ENCODE measurements at places on chromosomes 1 and 21.

- DNase-seq = no peak
Measured at GRCh38 chr1:40712405-40712944, 21.0 kb downstream of the NFYC start.

GRCh38 chr1:27555700-27556424, 48.1 kb downstream of the AHDC1 start:
- no peak for DNase-seq

DNA sequence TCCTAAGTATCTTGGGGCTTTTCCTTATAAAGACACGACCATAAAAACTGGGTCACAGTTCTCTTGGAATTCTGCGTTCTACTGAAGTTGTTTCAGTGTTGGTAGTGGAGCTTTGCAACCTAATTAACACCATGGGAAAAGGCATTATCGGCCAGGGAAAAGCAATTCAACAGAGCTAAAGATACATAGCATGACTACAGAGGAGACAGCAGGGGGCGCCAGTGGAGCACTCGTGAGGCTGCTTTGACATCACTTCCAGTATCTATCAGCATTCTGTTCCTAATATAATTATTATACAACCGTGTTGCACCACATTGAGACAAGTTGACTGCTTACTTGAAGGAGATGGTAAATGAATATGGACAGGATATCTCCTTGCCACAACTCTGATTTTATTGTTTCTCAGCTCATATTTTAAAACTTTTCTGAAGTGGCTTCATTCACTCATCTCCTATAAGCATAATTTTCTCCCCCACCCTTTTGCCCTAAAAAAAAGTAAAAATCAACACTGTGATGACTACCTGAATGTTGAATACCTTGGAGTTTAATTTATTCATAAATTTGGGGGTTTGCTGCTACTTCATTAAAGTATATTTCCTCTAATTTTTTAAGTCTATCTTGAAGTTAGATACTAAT, 39.4 kb downstream of the ZP4 start:
- no peak for DNase-seq

GRCh38 chr1:29223521-29223920, 7.2 kb downstream of the MECR start:
- DNase-seq = no peak

GRCh38 chr1:32005522-32005921, 8.1 kb upstream of the KHDRBS1 start:
- DNase-seq = no peak

DNA sequence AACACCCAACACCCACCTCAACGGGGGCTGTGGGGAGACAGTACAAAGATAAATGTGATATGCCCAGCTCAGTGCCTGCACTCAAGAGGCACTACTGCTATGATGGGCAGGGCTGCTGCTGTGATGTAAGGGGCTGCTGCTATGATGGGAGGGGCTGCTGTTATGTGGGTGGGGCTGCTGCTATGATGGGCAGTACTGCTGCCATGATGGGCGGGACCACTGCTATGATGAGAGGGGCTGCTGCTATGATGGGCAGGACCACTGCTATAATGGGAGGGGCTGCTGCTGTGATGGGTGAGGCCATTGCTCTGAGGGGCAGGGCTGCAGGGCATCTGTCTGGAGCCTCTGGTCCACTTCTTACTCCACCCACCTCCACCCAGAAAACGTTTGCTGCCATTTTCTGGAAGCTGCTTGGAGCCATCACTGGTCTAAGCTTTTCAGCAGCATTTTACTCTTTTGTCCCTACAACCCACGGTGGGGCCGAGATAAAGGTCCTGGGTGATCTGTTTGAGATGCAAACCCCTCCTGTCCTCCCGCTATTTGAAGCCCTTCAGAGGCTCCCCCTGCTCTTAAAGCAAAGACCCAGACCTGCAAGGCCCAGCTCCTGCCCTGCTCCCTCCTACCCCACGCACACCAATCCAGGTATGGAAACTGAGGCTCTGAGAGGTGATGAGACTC, 656.9 kb downstream of the PTPRU start:
- no peak for DNase-seq

DNA sequence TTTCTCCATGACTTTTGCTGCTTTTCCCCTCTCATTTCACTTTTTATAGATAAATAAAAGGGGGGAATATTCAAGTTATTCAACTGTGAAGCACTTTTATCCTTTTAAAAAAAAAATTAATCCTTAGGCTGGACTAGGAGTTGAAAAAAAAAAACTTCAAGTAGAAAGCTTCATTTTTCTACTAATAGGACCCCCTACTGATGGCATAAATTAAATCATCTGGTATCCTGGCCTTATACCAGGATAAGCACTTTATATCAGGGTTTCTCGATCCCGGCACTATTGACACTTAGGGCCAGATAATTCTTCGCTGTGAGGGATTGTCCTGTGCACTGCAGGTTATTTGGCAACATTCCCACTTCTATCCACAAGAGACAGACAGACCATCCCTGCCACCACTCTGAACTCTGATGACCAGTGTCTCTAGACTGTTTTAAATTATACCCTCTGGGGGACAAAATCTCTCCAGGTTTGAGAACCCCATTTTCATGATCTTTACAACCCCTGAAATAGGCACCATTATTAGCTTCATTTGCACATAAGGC, 17.6 kb downstream of the USP33 start:
- no peak for DNase-seq

DNA sequence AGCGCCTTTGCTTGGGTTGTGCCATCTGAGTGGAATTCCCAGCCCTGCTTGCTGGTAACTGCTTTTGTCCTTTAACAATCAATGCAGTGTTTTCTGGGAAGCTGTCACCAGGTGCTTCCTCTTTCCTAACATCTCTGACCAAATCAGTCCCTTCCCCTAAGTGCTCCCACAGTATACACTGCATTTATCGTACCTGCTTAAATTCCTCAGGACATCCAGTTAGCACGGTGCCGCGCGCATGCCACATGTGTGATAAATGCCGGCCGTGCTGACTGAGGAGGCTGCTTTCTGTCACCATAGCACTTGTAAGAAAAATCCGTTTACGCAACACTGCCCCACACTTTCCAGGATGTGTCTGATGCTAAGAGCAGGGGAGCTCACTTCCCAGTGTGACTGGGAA, 115.4 kb downstream of the BCAR3 start:
- no peak for DNase-seq

DNA sequence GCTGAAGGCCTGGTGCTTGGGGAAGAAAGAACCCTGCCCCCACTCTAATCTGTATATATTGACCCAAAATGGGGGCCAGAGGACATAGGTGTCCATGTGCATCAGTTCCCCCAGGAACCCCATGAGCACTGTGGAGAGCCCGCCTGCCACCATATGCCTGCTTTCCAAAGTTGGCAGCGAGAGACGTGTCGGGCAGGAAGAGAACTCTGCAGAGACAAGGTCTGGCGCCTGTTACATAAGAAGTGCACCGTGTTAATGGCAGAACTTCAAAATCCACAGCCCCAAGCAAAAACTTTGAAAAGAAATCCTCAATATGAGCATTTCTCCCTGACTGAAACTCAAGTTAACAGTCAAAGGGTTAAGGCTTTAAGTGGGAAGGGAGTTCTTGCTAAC, 8.0 kb downstream of the CTNNBIP1 start:
- DNase-seq = no peak

- no peak for DNase-seq
Measured at GRCh38 chr1:62991152-62991551, 207.2 kb downstream of the ATG4C start.

DNA sequence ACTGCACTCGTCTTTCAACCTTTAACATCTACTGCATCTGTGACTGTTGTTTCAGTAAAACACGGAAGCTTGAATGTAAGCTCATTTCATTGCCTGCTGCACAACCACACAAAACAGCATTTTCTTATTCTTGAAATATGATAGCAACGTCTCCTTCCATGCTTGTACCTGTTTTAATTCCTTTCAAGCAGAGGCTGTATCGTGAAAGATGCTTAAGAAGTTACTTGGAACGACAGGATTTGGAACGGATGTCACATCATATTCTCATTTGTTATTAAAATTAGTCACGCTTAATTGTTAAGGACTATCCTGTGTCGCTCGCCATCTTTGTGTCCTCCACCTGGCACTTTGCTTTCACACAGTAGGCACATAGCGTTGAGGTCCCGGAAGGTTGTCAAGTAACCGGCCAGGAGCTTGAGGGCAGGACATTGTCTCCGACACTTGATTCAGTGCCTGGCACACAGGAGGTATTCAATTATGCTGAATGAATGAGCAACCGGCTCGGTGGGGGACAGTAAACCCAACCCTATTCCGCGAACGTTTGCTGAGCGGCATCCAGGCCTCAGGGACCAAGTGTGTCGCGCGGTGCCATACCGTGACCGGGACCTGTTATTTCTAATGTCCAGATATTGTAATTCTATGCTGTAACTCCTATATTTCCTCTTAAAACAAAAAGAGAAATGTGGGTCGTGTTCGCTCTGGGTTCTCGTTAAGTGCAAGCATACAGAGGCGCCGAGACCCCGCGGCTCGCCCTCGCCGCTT, 499 bp upstream of the SH3GLB1 start:
- DNase-seq = no peak

GRCh38 chr1:157968508-157968907, 24.9 kb upstream of the KIRREL1 start:
- no peak for DNase-seq

DNA sequence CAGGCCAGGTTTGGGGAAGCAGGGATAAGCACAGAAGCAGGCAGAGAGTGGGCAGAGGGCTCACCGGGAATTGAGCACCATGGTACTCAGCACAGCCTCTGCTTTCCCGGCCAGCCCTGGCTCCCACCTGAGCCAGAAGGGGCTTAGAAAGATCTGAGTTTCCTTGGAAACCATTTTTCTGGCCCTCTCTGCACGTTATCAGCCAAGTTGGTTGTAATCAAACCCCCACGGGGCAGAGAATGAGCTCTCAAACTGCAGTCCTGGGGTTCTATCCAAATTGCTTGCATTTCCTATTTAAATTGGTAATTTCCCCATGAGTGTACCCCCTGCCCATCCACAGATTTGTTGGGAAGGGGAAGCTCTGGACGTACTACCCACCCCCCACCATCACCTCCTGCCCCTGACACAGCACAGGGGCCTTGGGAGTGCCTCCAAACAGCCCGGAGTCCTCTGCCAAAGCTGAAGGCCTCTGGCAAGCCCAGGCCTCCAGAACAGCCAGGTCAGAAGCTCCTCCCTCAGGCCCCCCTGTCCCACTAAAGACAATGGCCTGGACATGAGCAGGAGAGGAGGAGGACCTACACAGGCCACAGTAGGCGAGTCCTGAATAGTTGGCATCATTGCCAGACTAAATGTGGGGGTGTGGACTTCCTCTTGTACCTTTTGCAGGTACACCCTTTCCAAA, 42.7 kb upstream of the GJB5 start:
- no peak for DNase-seq

GRCh38 chr1:240701412-240701811, 89.5 kb upstream of the GREM2 start:
- no peak for DNase-seq

DNA sequence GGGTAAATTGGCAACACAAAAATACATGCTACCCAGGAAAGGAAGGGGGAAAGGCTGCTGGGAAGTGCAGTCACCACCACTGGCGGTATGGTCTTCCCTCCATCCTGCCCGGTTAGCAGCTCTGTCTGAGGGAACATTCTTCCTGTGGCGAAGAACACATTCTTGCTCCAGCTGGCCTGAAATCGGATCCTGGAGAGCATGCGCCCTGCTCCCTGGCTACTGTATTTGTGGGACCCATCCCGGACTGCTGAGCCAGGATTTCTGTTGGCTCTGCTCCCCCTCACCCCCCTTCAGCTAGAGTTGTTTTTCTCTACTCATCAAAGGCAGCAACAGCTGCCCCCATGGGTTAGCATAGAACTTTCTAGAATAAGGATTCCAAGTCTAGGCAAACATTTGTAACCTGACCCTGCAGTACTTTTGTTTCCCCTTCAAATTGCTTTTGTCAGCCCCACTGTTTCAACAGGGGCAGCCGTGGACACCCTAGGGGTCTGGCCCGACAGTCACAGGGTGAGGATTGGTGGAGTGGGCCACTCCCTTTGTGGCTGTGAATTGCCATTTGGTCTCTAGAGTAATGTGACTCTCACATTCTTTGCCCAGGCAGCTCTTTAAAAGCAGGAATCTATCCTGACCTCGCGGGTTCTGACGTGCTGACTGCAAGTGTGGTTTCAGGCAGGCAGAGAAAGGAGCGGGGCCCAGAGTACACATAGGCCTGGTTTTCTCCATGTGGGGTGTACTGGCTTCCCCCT, 157.7 kb downstream of the TOMM20 start:
- DNase-seq = no peak

DNA sequence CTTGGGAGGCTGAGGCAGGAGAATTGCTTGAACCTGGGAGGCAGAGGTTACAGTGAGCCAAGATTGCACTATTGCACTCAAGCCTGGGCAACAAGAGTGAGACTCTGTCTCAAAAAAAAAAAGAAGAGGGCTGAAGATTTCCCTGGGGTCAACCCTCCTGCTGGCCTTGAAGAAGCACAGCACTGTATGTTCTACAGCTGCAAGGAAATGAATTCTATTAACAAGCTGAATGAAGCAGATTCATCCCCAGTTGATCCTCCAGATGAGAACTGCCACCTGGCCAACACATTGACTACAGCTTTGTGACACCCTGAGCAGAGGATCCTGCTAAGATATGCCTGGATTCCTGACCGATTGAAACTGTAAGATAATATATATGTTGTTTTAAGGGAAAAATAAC, 129.5 kb downstream of the ADSS2 start:
- DNase-seq = no peak

GRCh38 chr1:213389061-213389581, 338.1 kb downstream of the RPS6KC1 start:
- DNase-seq = no peak

DNA sequence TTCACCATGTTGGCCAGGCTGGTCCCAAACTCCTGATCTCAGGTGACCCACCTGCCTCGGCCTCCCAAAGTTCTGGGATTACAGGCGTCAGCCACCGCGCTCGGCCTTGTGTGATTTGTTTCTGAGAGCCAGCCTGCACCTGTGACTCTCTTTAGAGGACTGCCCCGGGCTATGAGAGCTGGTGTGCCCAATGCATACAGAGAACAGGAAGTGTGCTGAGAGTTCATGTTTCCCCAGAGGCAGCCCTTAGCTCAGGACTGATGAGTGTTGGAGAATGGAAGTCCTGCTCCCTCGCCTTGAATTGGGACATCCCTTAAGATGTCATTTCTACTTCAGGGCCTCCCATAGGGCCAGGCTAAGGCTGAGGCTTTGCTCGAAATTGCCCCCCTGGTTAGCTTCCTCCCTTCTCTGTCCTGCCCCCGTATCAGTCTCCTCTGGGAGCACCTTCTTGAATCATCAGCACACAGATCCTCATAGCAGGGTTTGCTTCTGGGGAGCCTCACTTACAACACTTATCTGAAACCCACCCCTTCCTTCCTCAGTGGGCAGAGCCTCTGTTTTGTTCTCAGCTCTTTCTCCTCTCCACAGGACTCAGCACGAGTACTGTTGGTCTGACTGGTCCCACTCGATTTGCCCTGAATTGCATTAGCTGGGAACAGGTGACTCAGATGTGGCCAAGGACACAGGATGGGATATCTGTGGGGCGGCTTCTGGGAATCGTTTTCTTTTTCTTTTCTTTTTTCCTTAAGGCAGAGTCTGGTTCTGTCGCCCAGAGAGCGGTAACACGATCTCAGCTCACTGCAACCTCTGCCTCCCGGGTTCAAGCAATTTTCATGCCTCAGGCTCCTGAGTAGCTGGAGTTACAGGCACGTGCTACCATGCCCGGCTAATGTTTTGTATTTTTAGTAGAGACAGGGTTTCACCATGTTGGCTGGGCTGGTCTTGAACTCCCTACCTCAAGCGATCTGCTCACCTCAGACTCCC, 80.1 kb downstream of the UBIAD1 start:
- DNase-seq = no peak
